ENCODE measurements at places on chromosomes 4 and X.
A peak's percentile ranks its signal among the peaks of the same experiment; 100 is the strongest.

DNA sequence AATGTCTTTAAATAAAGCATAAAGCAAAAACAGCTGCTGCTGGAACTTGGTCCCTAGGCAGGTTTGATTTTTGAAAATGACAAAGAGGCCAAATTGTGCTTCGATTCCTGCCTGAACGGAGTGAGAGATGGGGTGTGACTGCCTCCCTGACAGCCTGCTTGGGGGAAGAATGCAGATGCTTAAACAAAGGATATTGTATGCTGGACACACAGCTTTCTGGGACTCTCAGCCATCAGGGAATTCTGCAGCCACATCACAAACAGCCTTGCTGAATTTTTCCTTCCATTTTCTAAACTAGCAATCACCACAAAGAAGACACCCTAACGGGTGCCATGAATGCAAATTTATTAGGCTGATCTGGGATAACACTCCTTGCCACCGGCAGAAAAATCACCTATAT, 83.9 kb upstream of the CPEB2 start:
- H3K27me3 ChIP-seq: peaks cover 16% of the 10 kb centered on the region
- ATAC-seq: no peak
- no peak overlapping the region for H3K27ac ChIP-seq
- no peak overlapping the region for H3K4me3 ChIP-seq
- no peaks in the 10 kb centered on the region for H3K4me1 ChIP-seq
- no peaks in the 10 kb centered on the region for H3K36me3 ChIP-seq

DNA sequence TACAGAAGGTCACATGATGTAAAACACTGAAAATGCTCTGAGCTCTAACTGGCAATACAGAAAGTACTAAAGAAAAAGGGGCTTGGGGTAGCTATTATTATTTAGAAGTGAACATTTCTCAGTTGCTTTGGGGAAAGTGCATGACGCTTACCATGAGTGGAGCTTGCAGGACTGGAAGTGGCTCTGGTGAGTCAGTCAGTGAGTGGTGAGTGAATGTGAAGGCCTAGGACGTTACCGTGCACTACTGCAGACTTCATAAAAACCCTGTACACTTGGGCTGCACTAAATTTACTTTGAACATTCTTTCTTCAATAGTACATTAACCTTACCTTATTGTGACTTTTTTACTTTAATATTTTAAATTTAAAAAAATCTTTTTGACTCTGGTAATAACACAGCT, 89.3 kb upstream of the ENPP6 start:
- H3K4me1 ChIP-seq: peaks cover 30% of the 10 kb centered on the region
- H3K4me3 ChIP-seq: no peak overlapping the region
- H3K27me3 ChIP-seq: no peaks in the 10 kb centered on the region
- peak; percentile 45 for ATAC-seq
- H3K27ac ChIP-seq: no peak overlapping the region

DNA sequence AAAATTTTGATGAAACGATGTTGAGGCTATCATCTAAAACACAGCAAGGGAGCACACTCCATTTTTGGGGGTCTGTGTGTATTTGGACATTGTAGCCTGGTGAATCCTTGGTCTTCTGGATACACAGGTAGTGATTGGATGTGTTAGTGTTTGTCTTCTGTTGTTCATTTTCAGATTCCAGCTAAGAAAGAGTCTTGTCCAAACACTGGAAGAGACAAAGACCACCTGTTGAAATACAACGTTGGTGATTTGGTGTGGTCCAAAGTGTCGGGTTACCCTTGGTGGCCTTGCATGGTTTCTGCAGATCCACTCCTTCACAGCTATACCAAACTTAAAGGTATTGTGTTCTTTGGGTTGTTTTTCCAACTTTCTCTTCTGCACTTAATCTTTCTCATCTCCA, 32.8 kb downstream of the NSD2 start:
- H3K4me1 ChIP-seq: peaks cover 27% of the 10 kb centered on the region
- no peak for ATAC-seq
- H3K27ac ChIP-seq: no peak overlapping the region
- no peak overlapping the region for H3K4me3 ChIP-seq
- peaks cover 97% of the 10 kb centered on the region for H3K36me3 ChIP-seq
- no peaks in the 10 kb centered on the region for H3K27me3 ChIP-seq

DNA sequence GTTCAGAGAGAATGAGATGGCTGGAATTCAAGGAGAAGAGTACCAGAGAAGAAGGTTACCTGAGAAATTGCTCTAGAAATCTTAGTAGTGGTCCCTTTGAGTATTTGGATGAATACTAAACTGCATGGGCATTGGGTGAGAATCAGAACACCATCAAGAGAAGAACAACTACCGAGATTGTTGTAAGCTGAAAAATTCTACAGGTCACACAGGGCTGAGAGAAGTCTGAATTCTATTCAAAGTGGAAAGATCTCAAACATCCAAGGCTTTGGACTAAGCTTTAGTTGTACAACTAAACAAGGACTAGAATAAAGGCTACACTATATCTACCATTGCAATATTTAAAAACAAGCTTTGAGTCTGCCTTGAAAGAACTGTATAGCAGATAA, 40.8 kb downstream of the LRBA start:
- H3K36me3 ChIP-seq: peaks cover 7% of the 10 kb centered on the region
- H3K4me1 ChIP-seq: peaks cover 50% of the 10 kb centered on the region
- no peaks in the 10 kb centered on the region for H3K27me3 ChIP-seq
- no peak overlapping the region for H3K4me3 ChIP-seq

- no peaks in the 10 kb centered on the region for H3K36me3 ChIP-seq
- no peaks in the 10 kb centered on the region for H3K27me3 ChIP-seq
- ATAC-seq: no peak
Measured at GRCh38 chr4:129747756-129748155, 651.8 kb downstream of the C4orf33 start.

DNA sequence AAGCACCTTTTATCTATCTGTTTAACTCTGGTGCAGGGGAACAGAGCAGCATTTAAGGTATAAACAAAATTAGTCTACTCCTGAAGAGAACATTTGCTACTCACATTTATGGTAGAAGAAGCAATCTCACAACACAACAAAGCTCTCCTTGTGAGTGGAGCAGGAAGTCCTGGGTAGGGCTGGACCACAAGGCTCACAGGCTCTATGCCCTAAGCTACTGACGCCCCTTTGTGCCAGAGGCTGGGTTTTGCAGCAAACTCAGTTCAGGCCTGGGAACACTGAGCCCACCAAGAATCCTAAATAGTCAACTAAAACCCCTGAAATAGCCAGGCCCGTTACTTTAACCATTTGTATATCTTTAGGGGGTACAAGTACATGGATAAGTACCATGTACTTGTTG, 4.7 kb upstream of the ZXDB start:
- ATAC-seq: no peak
- no peak overlapping the region for H3K4me3 ChIP-seq
- H3K27me3 ChIP-seq: no peaks in the 10 kb centered on the region
- H3K4me1 ChIP-seq: no peaks in the 10 kb centered on the region
- no peaks in the 10 kb centered on the region for H3K36me3 ChIP-seq

DNA sequence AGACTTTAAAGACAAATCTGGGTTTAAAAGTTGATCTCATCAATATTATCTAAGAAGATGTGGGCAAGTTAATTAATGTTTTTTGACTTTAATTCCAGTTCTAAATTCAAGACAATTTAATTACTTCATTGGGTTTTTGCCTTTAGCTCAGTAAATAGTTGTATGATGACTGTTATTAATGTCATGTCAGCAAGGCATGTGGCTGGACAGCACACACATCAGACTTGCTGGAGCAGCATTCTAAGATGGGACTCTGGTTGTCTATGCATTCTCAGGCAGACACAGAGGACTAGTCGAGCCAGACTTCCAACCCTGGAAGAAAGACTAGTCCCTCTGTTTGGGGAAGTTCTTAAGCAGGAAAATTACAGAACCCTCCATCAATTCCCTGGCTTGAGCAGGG, 180.7 kb upstream of the GK2 start:
- ATAC-seq: no peak
- no peak overlapping the region for H3K4me3 ChIP-seq
- no peaks in the 10 kb centered on the region for H3K36me3 ChIP-seq
- H3K27ac ChIP-seq: no peak overlapping the region

DNA sequence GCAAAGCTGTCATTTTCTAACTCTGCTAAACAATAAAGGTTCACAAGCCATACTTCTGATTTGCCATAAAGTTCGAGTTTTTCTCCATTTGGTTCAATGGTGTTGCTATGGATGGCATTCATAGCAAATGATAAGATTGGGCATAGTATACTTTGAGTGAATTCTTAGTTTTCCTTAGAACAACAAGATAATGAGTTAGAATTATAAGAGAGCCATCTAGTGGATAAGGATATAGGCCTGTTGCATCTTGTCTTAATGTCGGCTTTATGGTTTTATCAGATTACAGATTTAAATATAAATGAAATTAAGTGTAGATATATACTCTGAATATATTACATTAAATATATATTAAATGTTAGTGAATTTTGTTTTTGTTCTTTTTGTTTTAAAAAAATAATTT, 644.6 kb downstream of the IL1RAPL1 start:
- H3K27ac ChIP-seq: no peak overlapping the region
- H3K36me3 ChIP-seq: no peaks in the 10 kb centered on the region
- no peak for ATAC-seq
- no peaks in the 10 kb centered on the region for H3K27me3 ChIP-seq
- H3K4me3 ChIP-seq: no peak overlapping the region

DNA sequence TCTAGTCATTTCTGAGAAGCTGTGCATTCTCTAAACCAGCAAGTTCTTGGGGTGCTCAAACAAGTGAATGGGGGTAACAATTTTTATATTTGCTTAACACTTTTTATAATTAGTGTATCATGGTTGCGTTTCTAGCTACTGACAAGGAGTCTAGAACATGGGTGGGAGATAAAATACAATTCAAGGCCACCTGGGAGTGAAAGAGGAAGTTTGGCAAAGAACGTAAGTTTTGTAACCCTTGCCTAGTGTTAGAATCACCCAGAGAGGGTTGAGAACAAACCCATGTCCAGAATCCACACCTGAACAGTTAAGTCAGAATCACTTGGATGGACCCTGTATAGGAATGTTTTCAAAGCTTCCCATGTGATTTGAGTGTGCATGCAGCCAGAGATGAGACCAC, 92.7 kb downstream of the AFF2 start:
- no peak overlapping the region for H3K4me3 ChIP-seq
- no peaks in the 10 kb centered on the region for H3K4me1 ChIP-seq
- H3K27ac ChIP-seq: no peak overlapping the region
- H3K27me3 ChIP-seq: peaks cover 6% of the 10 kb centered on the region
- no peak for ATAC-seq

GRCh38 chr4:12579172-12579571, 905.0 kb downstream of the RAB28 start:
- H3K4me1 ChIP-seq: no peaks in the 10 kb centered on the region
- ATAC-seq: no peak
- H3K27me3 ChIP-seq: no peaks in the 10 kb centered on the region
- H3K4me3 ChIP-seq: no peak overlapping the region
- no peaks in the 10 kb centered on the region for H3K36me3 ChIP-seq
- H3K27ac ChIP-seq: no peak overlapping the region

DNA sequence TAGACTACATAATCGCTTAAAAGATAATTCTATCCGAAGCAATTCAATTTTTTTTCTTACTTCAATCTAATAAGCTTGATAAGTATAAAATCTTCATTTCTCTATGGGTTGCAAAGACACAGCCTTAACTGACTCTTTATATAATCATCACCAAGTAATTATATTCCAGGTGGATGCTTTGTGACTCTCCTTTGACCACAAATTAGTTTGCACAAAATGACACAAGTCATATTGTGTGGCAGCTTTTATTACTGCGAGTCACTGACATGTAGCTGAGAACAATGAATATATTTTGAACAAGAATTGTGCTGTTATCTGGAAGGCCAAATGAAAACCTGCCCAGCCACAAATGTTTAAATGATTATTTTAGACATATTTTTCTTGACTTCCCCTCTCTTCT, 1727.8 kb downstream of the ARAP2 start:
- H3K36me3 ChIP-seq: no peaks in the 10 kb centered on the region
- no peak overlapping the region for H3K4me3 ChIP-seq
- no peaks in the 10 kb centered on the region for H3K4me1 ChIP-seq
- no peak for ATAC-seq
- no peak overlapping the region for H3K27ac ChIP-seq

DNA sequence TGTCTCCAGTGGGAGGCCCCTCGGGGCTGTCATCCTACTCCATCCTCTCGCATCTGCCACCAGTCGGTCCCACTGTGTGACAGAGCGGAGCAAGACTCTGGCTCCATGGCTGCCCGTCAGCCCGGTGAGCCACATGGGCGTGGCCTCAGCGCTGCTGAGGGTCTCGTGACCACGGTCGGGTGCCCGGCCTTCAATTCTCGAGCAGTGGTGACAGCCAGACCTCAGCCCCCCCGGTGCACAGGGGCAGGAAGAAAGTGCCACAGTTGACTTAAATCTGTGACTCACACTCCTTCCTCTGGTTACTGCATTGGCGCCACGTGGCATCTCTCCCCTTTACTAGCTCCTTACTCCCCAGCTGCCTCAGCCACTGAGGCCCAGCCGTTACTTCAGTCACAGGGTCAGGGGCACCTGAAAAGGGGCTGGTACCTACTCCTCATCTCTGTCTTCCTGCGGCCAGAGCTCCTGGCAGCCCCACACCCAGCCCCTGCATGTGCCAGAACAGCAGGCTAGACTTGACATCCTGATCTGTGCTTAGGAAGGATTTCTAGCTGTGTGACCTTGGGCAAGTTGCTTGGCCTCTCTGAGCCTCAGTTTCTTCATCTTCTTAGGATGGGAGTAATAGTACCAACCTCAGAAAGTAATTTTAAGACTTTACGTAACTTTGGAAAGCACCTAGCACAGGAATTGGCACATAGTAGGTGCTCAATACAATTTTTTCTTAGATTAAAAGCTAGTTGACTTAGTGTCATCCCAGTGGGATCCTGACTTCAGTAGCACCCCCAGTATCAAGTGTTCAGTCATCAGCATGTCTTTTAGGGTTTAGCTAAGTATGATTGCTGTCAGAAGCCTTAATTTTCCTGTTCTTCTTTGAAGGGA, 66.1 kb downstream of the TNIP2 start:
- H3K4me3 ChIP-seq: peak overlapping the region; percentile 44
- peak overlapping the region; percentile 88 for H3K27ac ChIP-seq
- peak; percentile 61 for ATAC-seq
- peaks cover 22% of the 10 kb centered on the region for H3K4me1 ChIP-seq
- peaks cover 95% of the 10 kb centered on the region for H3K36me3 ChIP-seq

DNA sequence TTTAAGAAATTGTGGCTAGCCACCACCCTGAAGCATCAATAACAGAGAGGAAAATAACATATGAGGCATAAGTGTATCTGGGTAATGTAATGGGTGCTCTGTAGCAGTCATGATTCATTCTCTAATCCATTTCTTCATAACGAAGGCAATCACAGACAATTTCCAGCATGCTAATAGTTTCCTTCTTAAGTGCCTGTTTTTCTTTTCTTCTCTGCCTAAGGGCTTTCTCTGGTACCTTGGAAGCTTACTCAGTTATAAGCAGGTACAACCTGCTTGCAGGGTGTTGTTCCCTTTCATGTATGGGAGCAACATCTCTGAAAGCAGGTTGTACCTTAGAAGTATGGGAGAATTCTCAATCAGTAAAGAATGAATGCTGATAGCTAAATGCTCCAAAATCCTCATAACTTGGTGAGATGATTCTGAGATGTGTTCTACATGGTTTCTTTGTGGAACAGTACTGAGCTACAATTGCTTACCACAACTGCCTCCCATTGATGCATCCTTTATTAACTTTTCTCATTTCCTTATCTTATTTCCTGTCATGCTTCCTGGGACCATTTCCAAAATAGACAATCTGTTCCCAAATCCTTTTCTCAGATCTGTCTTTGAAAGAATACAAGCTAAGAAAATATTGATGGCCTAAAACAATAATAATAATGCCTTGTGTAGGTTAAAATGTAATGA, 247.6 kb downstream of the PAPSS1 start:
- peaks cover 4% of the 10 kb centered on the region for H3K27me3 ChIP-seq
- no peak for ATAC-seq
- no peak overlapping the region for H3K4me3 ChIP-seq
- H3K27ac ChIP-seq: no peak overlapping the region

GRCh38 chr4:2746891-2747695, 9.0 kb downstream of the TNIP2 start:
- H3K4me1 ChIP-seq: peaks cover 25% of the 10 kb centered on the region
- H3K36me3 ChIP-seq: peaks cover 98% of the 10 kb centered on the region
- H3K27ac ChIP-seq: peak overlapping the region; percentile 92
